Activated CD8-positive, alpha-beta T cell treated with anti-CD3 and anti-CD28 coated beads for 36 hours (primary cell): ENCODE measurements at places on chromosomes 3 and 15. TPM values are rescaled to one million over a fixed set of nuclear protein-coding genes. Genes with fewer than 3 reads are reported as not detected.

The SERINC4 gene
- total RNA-seq: 0.09 TPM

The DOCK3 gene
- total RNA-seq: 4.2 TPM

The TRIM42 gene
- not detected for total RNA-seq

DNA sequence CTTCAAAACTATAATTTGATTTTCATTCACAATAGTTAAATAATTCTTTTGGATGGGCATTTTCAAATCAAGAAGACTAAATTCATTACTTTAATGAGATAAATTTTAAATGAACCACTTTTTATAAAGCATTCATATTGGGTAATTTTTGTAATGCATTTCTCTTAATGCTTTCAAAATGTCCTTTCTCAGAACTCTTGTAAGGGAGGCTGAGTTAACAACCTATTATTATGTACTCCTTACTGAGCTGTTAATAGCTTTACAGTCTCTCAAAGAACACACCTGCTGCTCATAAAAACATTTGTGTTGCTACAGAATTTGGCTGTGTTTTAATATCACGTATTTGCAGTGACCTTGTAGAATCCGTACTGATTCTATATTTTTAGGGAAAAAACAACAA lies 334.0 kb upstream of the ARL6 start:
- no peak for DNase-seq

DNA sequence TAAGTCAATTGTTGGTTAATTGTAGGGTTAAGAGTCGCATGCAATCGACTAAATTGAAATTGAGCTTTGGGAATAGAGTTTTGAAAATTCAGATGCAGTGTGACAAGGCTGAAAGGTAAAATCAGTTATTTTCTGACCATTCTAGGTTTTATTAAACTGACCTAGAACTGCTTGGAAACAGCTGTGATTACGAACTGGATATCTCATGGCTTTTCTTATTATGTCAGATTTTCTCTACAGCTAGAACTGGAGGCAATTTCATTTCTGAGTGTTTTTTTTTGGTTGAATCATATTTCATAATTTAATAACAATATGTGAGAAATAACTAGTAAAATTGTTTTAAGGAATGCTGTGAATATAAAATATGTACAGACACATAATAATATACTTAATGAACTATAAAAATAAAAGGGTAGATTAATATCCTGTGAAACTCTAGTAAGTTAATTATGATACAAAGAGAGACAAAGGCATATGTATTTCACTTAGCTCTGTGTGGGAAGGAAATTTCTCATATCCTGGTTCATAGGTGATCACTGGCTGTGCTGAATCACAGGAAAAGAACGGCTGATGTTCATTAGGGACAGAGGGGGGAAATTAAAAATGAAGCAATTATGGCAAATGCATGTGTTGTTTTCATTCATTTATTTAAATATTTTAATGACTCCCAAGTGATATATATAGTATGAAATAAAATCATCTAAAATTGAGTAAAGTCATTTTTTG lies 403.2 kb downstream of the ZIC1 start:
- no peak for DNase-seq

GRCh38 chr15:70195171-70195570 lies 97.5 kb upstream of the TLE3 start:
- no peak for DNase-seq

The RAD51 gene
- total RNA-seq: 77.0 TPM

The QRICH1 gene
- 112 TPM for total RNA-seq
